ENCODE measurements at places on chromosomes 6 and 20.

DNA sequence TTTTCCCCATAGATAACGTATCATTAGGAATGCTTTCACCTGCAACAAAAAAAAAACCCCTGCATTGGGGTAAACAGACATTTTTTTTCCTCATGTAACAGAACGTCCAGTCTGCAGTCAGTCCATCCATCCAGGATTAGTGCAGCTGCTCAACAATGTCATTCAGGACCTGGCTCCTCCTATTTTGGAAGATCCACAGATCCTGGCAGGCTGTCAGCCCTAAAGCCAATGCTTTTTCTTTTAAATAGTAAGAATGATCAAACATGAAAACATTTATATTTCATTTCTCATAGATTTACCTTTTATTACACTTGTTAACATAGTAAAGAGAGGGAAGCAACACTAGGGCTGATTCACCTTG, 116.5 kb upstream of the CCDC28A start:
- peak; percentile 11 for DNase-seq

DNA sequence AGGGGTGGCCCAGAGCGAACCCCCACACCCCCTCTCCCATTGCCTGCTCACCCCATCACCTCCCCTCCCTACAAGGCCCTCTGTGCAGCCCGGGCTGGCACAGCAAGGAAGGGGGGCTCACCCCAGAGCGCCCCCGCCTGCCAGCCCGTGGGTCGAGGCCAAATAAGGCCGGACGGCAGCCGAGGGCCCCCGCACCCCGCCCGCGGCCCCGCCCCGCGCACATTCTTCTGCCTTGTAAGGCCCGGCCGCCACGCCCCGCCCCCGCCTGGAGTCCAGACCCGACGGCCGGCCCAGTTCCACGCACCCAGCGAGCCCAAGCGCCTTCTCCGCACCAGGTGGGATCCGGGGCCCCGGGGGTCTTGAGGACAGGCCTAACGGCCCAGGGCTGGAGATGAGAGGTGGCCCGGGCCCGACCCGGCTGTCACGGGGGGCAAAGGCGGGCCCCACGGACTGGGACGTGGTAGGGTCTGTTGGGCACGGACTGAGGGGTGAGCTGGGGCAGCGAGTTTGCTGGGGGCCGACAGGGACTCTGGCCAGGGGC, at the start of gene MYL9:
MYL9 (plus strand) TSS at position 293 of the 541 bp plus-strand sequence. CDS start 3,366 bp downstream, outside the sequence.
- peak; percentile 81 for DNase-seq

- DNase-seq = no peak
These were observed 226.0 kb upstream of the TSHZ2 start for GRCh38 chr20:52746190-52746589.

- no peak for DNase-seq
These were observed 1.5 kb upstream of the CPNE5 start for GRCh38 chr6:36840432-36841403.

DNA sequence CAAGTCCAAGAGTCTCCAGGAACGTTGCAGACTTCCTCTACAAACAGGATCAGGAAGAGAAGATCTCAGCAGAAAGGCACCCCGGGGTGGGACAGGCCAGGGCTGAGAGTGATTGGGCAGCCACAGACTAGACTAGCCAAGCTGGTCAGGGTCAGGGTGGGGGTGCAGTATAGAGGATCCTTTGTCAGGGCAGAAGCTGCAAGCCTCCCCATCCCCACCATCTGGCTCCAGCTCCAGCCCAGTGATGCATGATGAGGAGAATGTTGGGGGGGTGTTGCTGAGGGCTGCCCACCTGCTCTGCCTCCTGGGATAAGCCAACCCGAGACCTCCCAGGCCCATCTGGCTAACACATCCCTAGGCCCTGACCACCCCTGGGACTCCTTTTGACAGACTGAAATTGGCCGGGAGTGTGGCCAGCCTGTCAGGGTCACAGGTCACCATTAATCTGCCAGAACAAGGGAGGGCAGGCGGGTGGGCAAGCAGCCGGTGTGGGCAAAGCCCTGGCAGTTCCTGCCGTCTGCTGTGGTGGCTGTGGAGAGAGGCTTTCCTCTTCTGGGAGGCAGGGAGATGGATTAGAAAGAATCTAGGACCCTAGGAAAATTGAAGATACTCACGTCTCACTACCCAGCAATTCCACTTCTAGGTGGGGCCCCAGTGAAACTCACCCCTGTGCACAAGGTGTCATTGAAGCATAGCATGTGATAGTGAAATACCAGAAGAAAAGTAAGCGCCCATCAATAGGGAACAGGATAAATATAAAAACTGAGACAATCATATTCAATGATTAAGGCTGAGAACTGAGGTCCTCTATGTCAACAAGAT, 22.1 kb upstream of the SNTA1 start:
- no peak for DNase-seq

DNA sequence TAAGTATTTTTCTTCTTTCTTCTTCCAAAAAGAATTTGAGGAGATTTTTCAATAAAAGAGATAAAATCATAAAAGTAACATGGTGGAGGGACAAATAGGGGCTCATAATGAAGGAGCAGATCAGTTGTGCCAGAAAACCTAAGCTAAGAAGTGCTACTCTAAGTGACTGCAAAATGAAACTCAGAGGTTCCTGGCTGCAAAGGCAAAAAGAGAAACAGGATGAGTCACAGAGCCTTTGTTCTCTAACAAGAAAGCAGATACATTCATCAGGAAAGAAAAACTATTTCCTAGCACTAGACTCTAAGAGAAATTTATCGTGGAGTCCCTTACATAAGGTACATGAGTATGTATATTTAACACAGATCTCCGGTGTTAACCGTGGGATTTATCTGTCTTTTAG, 49.8 kb downstream of the TSHZ2 start:
- DNase-seq = peak; percentile 20

DNA sequence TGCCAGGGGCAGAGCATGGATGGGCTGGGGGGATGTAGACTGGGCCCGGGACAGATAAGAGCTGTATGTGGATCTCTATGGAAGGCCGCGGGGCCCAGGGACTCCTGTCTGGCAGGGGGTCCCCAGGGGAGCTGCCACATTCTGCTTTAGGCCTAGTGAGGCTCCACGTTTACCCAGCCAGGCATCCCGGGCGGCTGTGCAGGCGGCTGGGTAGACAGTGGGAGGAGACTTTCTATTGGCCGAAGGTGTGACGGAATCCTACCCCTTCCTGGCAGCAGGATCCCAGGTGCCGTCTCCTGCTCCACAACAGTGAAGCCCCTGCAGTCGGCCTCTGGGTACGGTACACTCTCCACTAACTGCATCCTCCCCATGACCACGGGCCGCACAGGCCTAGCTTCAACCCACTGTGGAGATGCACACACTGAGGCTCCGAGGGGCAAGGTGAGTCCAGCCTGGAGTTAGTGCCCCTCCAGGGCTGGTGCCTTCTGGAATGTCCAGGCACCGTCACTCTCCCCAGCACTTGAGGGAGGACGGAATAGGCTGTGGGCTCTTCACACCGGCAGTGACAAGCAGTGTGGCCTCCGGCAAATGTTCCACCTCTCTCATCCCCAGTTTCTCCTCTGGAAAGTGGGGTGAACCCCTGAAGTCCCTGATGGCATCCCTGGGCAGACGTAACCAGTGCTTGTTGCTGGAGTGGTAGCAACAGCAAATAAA, 36.8 kb upstream of the ZBP1 start:
- no peak for DNase-seq

DNA sequence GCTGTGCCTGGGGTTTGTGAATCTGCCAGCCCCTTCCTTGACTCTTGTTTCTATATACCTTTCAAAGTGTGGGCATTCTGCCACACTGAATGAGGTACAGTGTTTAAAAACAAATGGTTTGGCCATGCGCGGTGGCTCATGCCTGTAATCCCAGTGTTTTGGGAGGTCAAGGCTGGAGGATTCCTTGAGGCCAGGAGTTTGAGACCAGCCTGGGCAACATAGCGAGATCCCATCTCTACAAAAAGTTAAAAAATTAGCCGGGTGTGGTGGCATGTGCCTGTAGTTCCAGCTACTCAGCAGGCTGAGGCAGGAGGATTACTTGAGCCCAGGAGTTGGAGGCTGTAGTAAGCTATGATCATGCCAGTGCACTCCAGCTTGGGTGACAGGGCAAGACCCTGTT, 5.8 kb downstream of the FAM83D start:
- no peak for DNase-seq

GRCh38 chr6:135498185-135498841, 773 bp upstream of the AHI1 start:
- peak; percentile 93 for DNase-seq

DNA sequence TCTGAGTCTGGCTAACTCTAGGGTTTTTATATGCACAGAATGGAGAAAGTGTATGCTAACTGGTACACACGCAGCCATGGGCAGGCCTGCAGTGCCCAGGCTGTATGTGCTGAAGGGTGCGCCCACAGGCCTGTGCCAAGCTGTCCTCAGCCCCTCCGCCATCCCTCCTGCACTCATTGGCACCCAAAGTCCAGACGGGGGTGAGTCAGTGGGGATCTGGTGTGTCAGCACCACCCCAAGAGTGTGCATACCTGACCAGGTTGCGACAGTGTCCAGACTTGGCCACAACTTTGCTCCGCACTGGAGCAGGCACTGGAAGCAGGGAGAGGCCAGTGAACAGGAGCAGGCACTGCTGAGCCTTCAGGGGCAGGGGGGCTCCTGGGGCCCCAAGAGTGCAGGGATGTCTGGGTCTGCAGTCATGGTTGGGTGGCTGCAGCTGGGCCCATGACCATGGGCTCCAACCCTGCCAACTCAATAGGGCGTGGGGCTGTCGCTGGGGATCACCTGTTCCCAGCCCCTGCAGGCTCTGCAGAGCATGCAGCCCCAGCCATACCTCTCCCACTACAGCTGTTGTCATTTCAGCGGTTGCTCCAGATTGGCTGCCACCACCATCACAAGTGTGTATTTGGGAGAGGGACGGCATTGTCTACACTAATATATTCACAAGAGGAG, 717.8 kb downstream of the EPHA7 start:
- no peak for DNase-seq

DNA sequence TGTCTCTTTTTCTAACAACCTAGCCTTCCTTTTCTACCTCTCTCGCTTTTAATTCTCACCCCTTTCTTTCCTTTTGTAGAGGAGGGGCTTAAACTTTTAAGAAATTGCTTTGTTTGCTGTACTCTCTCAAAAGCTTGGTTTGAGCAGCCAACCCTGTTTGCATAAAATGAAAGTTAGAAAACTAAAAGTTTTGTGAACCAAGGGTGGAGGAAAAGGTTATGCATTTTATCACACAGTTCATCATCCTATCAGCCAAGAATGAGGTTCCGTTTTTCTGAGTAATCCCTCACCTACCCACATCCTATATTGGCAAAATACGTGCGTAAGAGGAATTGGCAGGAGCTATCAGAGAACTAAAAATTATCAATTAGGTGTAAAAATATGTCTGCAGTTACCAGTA, 42.8 kb upstream of the LOC128125822 start:
- no peak for DNase-seq

DNA sequence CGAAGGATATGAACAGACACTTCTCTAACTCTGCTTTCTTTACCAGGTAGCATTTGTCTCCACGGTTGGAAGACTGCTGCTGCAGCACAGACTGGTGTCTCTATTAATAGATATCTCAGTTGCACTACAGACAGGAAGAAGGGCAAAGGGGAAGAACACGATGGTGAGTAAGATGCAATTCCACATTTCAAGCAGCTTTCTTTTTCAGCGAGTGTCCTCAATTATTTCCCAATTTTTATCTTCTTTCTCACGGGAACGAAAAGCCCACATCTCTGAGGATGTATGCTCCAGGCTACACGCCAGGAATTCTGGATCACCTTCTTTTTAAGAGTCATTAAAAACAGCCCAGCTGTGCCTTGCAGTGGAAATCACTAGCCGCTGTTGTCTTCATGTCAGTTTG, 311.6 kb upstream of the ECI2 start:
- peak; percentile 37 for DNase-seq

DNA sequence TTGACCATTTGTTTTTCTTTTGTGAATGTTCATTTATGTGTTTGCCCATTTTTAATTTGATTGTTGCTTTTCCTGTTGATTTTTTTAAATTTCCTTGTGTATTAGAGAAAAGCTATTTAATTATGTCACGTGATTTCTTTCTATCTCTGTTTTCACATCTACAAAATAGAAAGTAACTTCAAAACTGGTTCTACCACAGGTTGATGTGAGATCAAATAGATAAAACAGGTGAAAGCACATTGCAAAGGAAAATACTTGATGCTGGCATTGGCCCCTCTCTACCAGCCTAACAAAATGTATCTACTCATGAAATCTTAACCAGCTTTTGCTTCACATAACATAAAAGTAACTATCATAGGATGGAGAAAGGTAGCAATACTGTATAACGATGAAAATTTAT, 129.2 kb downstream of the TMEM242 start:
- no peak for DNase-seq

DNA sequence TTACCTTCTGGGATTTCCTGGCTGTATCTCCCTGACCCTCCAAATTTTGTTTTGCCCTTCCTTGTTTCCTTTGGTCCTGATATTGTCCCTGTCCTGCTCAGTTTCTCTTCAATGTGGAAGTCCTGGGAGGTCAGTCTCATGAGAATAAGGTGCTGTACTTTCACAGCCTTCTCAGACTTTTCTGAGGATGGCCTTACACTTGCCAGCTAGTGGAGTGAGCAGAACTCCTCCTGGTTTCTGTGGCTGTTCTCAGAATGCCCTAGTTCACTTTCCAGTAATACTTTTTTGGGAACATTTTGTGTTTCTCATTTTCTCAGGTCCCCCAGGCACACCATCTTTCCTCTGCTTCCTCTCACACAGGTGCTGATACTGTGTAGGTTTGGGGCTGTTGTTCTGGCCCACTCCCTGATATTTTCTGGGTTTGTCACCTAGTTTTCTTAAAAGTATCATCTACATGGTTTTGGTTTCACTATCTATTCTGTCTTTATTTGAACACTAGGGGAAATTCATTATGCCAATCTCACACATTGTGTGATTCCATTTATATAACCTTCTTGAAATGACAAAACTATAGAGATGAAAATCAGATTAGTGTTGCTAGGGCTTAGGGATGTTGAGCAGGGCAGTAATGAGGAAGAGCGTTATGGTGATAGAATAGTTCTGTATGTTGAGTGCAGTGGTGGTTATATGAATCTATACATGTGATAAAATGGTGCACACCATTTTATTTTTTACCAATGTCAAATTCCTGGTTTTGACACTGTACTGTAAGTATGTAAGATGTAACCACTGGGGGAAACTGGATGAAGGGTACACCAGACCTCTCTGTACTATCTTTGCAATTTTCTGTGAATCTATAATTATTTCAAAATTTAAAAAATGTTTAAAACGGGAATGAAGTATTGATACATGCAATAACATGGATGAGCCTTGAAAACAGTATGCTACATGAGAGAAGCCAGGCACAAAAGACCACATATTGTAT, 27.2 kb upstream of the BRPF3 start:
- no peak for DNase-seq

Measured in dermis blood vessel endothelial cell (primary cell).